Regular cardiac myocyte (primary cell): ENCODE measurements at places on chromosomes 12 and 14. TPM values are rescaled to one million over a fixed set of nuclear protein-coding genes. Genes with fewer than 3 reads are reported as not detected.

CAPZA3 gene
- not detected in 2 replicates for total RNA-seq

RND1 gene
- 0.19 and 0.28 TPM in 2 replicates for total RNA-seq

RASSF9 gene
- total RNA-seq: 0.77 and 0.85 TPM in 2 replicates

GLIPR1L1 gene
- not detected in 2 replicates for total RNA-seq
